ENCODE measurements at places on chromosomes 13 and 19.

DNA sequence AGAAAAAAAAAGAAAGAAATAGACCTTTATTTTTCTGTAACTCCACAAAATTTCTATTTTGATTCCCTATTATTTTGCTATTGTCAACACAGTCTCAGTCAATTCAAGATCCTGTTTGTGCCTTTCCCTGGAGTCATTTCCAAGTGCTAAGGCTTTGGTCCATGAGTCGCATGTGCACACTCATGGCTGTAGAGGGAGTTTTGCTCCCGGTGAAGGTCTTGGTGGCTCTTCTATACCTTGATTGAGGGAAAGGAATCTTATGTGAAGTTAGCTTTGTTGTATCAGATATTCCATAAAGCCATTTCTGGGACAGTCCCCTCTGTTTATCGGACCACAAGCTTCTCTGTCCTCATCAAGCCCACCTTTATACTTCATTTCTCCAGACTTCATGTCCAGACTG is 58.7 kb upstream of the ALOX5AP start:
- no peak for DNase-seq

DNA sequence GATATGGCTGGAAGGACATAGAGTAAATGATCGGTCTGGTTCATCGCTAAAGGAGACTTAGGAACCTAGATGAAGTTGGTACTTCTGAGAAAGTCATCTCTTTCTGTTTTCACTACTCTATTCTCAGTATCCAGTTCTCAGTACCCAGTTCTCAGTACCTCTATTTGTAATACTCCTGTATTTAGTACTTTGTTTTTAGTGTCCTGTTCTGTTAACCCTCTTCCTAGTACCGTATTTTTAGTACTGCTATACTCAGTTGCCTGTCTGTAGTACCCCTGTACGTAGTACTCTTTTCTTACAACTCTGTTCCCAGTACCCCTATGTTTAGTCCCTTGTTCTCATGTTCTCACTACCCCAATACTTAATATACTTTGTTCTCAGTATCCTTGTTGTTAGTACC is 1.2 kb downstream of the RFXAP start:
- no peak for DNase-seq

- no peak for DNase-seq
Observed at GRCh38 chr13:32791545-32792172, 205.4 kb downstream of the PDS5B start.

DNA sequence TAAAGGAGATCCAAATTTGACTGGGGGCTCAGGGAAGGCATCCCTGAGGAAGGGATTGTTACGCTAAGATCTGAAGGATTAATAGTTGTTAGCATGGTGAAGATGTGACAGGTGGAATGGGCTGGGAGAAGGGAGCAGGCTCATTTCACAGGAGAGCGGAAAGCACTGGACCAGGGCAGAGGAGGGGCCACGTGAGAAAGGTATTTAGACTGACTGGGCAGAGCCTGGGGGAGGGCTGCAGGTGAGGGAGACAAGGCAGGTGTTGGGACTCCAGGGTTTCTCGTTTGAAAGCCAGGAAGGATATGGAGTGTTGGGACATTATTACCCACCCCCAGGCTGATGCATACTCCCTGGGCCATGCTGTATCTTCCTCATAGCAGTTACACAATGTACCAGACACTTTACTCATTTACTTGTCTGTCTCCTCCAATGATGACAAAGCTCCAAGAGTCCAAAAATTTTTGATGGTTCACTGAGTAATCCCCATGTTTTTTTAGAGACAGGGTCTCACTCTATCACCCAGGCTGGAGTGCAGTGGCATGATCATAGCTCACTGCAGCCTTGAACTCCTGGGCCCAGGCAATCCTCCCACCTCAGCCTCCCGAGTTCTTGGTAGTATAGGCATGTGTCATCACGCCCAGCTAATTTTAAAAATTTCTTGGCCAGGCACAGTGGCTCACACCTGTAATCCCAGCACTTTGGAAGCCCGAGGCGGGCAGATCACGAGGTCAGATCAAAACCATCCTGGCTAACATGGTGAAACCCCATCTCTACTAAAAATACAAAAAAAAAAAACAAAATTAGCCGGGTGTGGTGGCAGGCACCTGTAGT is 2.3 kb downstream of the TRAPPC6A start:
- no peak for DNase-seq

GRCh38 chr13:76425935-76426334 is 460.3 kb downstream of the KCTD12 start:
- DNase-seq, result no peak

GRCh38 chr19:4345342-4346019 is 2.1 kb downstream of the MPND start:
- DNase-seq, result no peak

DNA sequence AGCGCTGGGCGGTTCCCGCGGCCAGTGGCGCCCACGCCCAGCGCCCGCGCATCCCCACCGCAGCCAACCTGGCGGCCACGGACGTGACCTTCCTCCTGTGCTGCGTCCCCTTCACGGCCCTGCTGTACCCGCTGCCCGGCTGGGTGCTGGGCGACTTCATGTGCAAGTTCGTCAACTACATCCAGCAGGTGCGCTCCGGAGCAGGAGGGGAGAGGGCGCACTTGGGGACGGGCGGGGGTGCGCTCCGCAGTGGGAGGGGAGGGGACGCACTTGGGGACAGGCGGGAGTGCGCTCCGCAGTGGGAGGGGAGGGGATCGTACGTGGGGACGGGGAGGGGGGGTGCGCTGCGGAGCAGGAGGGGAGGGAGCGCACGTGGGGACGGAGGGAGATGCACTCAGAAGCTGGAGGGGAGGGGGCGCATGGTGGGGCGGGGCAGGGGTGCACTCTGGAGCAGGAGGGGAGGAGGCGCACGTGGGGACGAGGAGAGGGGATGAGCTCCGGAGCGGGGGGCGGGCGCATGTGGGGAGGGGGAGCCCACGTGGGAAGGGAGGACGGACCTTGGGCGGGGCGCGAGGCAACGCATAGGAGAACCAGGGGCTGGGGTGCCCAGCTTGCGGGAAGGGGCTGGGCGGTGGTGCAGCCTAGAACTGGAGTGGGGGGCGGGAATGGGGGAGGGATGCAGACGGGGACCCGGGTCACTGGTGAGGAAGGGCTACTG is 1.5 kb downstream of the KISS1R start:
- DNase-seq, result no peak

DNA sequence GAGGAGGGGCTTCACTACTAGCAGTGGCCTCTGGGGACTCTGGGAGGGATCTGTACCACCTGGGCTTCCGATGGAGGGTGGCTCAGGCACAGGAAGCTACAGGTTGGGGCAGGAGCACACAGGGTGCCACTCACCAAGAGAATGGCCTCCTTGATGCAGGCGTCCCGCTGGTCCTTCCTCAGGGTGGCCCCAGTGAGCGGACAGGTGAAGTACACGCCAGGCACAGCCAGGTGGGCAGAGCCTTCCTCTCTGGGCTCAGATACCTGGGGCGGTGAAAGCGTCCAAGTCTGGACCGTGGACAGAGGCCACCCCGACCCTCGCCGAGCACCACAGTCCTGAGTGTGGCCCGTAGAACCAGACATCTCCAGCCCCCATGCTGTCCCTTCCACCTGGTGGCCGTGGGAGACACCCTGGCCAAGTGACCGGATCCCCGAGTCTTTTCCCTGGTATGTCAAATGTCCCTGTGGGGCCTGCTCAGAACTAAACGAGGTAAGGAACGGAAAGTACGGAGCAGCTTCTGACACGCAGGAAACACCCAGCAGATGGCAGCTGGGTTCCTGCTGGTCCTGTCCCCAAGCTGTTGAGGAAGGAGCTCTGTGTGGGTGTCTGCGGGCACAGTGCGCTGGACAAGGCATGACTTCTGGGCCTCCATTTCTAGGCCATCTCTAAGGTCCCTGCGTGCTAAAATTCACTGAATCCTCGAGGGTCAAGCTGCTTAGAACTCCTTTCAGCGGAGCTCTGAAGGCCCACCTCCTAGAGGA is 5.2 kb downstream of the UBXN6 start:
- no peak for DNase-seq

GRCh38 chr13:60398379-60398891 is 1.4 kb downstream of the TDRD3 start:
- DNase-seq, result no peak
